ENCODE measurements at places on chromosomes 2 and 18.

DNA sequence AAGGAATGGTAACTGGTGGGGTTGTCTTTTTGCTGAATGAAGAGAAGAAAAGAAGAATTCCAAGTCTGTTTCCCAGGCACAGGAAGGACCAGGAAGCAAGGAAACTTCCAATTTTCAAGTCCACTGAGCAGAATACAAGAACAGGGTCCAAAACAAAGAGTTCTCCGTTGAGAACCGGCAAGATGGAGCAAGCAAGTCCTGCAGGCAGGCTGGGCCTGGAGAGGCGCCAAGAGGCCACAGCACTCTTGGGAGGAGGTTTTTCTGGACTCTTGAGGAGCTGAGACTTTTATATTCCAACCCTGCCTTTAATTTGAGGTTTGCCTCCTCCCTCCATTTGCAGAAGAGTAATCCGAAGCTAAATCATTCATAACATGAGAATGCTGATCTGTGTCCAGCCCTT is 224.5 kb downstream of the IKZF2 start:
- no peak for DNase-seq

DNA sequence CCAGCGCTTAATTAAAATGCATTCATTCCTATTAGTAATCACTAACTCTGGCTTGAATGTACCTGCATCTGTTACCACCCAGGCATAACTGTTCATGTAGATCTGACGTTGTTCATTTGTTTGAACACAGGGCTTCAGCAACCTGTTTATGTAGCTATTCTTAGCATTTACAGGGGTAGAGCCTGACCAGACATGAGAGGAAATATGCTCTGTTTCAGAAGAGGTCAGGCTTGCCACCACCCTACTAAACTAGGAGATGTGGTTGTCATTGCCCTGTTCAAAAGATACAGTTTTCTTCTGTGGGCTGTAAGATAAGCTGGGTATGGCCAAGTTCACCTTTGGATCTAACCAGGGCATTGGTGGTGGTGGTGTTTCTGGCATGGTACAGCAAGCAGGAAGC is 8.8 kb downstream of the MGAT5 start:
- DNase-seq: no peak

DNA sequence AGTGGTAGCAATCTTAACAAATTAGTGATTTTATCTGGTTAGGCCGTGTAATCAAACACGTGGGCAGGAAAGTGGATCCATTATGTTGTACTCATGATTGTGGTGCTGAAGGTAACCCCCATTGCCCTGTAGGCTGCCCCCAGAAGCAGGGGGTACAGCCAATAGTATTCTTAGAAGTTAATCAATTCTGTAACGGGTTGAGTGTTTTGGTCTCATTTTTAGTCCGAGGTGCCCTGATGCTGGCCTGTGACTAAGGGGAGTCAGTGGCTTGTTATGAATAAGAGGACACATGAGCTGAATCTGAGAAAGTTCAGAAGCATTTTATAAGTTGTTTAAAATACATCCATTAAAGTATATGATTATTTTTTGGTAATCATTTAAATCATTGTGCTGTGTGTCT is 8.6 kb downstream of the EPAS1 start:
- DNase-seq: no peak

DNA sequence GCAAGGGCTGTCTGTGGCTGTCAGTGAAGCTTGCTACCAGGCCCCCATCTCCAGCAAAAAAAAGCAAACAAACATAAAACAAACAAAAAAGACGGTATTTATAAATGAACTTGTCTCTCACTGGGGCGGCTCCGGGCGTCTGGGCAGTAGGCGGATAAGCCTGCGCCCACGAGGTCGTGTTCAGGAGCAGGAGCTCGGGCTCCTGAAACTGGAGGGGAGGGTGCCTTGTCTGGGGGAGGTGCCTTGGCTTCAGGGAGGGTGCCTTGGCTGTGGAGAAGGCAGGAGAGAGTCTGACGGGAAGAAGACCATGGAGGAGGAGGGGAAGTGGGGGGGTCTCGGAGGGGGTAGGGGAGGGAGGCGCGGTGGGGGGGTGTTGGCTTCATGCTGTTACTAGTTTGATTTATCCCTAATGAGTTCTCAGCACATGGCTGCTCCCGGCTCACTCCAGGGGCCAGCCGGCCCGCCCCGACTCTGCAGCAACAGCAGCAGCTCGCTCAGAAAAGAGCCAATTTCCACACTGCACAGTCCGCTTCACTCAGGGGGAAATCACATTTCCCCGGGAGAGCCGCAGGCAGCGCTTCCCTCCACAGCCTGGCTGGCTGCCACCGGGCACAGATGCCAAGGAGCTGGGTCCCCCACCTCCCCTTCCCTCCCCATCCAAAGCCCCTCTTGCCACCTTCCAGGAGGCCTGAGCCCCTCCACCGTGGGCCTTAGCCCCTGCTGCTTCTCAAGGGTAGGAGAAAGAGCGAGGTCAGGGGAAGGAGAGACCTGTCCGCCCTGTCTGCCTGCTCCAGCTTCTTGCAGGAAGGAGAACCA is 38.7 kb downstream of the PSD4 start:
- DNase-seq: no peak

DNA sequence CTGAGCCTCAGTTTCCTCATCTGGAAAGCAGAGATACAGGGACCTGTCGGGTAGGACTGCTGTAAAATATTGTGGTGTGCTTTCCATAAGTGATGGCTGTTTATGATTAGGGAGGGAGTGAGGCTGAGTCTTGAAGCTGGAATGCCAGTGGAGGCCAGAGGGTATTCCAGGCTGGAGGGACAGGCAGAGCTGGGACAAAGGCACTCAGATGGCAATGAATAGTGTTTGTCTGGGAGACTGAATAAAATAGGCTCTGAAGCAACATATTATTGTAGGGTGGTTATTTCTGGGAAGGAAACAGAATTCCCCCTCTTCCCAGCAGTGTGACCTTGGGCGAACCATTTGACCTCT is 120.7 kb downstream of the INHBB start:
- no peak for DNase-seq

DNA sequence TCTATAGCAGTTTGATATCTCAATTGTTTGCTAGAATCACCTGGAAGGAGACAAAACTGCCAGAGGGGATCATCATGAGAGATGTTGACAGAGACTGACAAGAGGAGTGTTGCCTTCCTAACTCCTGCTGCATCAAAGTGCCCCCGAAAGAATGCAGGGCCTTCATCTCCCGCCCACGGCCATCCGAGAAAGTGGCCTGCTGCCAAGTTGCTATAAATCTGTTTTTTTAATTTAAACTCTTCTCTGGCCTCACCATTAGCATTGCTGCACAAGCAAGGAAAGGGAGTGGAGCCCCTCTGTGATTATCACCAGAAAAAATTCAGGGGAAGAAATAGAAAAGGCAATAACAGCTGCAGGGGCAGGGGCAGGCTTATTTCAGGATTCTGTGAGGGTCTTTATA is 238.1 kb upstream of the EPHA4 start:
- no peak for DNase-seq

DNA sequence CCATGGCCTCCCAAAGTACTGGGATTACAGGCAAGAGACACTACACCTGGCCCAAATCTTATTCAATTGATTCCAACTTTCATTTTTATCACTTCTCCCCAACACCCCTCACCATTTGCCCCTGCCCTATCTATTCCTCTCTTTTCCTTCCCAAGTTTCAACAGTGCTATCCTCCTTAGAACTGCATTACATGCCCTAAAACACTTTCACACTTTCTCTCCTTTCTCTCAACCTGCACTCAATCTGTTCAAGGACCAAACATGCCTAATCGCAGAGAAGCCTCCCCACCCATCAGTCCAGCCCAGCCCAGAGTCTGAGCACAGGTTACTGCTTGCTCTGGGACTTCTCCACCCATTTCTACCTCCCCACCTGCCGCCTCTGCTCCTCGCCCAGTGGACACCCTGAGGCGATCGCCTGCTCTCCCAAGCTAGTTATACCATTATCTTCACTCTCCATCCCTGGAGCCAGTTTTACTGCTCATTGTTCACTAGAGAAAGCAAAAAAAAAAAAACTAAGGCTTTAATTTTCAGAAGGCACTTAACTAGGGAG is 23.7 kb upstream of the DSG1 start:
- no peak for DNase-seq

GRCh38 chr18:58491773-58492752 is 136.8 kb downstream of the ALPK2 start:
- DNase-seq: no peak

- no peak for DNase-seq
These were observed 23.9 kb downstream of the MAP4K3 start for GRCh38 chr2:39413063-39413737.

DNA sequence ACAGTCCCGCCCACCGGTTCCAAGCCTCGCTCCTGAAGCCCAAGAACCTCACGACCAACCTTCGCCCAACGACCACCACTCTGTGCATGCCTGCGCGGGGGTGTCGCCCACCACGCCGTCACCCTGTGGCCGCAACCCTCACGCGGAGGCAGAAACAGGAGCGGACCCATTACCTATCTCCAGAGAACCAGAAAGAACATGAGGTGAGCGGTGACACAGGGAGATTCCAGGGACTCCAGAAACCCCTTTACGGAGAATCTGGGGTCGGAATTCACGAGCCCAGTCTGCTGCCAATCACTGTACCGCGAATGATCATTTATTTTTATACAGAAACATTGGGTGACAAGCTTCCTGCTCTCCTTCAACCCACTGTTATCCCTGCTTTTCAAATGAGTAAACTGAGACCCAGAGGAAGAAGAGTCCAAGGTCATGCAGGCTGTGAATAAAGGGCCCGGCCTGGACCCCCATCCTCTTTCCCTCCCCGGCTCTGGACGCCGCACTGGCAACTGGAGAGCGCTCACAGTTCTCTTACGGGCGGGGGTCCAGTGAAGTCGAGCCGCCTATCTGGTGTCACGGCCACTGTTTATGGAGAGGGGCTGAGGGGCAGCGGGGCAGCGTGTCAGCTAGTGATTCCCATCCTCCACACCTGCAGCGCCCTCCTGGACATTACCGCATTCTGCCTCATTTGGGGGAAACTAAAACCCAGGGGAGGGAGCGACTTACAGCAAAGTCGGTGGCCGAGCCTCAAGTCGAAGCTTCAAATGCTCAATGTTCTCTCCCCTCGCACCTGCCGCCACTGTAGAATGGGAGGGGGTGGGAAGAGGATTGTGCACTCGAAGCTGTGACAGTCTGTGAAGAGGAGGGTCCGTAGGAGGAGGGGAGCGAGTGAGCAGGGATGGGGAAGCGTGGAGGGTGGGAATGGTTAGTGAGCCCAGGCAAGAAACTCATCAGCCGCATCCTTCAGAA is 723 bp upstream of the SLC30A3 start:
- DNase-seq: no peak

- peak; percentile 87 for DNase-seq
These were observed 34.1 kb downstream of the HK2 start for GRCh38 chr2:74867841-74868658.

- no peak for DNase-seq
These were observed 140.7 kb upstream of the SCN7A start for GRCh38 chr2:166634706-166635105.

GRCh38 chr2:201827621-201828020 is 21.3 kb downstream of the CDK15 start:
- no peak for DNase-seq

DNA sequence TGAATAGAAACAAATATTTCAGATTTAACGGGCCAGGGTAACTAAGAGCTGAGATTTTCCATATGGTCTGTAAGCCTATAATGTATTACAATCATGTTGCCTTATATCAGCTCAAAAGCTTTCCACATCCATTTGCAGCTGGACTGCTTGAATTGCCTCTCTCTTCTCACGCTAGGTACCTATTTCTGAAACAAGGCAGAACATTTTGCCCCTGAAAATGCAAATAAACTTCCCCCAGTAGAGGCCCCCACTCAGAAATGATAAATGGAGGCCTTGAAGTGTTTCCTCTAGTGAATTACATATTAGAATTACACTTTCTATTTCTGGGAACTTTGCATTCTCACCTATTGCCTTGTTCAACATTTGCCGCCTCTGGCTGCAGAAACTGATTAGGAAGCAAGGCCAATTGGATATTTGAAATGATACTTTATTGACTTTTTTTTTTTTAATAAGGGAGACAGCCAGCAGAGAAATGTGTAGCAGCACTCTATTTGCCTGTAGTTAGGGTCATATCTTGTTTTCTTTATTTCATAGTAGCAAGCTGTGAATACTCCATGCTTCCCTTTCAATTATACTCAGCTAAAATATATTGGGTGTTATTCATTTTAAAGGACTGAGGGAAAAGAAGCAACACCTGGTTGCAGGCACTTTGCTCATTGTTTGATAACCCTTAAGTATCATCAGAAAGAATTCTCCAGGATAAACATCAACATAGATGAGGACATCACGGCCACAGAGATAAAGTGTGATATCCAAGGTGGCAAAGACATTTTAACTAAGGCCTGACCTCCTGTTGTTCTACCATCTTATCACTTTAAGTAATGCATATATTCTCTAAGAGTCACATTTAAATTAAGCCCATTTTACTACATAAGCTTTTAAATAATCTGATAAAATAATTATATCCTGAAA is 505.5 kb downstream of the LRRTM4 start:
- DNase-seq: no peak
